GOT3 (cell line): ENCODE measurements at places on chromosomes 5 and 9.

GRCh38 chr9:131467214-131467935 lies 35.3 kb upstream of the POMT1 start:
- no peak for DNase-seq

- no peak for DNase-seq
Measured at GRCh38 chr5:98905857-98906688, 22.7 kb downstream of the CHD1 start.

DNA sequence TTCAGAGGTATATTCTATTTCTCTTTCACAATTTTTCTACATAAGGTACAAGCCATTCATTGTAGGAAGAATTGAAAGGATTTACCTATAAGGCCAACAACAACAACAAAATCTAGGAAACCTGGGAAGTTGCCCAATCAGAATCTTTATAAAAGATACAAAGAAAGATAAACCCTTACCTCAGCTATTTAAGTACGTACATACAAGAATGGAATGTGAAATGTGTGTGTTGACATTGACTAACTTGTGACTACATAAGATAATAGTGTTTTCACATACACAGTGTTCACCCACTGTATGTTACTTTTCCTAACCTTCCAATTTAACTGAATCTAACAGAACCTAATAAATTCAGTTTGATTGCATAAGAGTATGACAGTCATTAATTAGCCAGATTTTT lies 154.1 kb downstream of the ADAMTS6 start:
- DNase-seq: no peak

DNA sequence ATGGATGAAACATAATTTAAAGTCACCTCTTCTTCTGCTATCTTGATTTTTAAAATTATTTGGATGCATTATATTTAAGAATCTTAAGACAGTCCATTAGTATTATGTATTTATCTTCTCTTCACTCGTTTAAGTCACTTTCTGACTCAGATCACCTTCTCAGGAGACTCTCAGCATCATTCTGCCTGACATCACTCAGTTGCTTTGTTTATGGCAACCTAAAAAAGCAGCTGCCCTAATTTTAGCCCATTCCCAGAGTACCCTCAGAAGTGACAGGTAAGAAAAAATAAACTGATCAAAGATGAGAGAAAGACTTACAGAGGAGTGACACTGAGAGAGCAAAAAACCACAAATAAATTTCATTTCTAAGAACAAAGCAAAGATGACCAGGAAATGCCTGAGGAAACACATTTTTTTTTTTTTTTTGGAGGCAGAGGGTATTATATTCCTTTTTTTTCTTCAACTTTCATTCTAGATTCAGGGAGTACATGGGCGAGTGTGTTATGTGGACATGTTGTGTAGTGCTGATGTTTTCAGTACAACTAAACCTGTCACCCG lies 140.5 kb downstream of the MUSK start:
- no peak for DNase-seq

- DNase-seq: no peak
Measured at GRCh38 chr9:117729375-117729774, 25.2 kb downstream of the TLR4 start.

DNA sequence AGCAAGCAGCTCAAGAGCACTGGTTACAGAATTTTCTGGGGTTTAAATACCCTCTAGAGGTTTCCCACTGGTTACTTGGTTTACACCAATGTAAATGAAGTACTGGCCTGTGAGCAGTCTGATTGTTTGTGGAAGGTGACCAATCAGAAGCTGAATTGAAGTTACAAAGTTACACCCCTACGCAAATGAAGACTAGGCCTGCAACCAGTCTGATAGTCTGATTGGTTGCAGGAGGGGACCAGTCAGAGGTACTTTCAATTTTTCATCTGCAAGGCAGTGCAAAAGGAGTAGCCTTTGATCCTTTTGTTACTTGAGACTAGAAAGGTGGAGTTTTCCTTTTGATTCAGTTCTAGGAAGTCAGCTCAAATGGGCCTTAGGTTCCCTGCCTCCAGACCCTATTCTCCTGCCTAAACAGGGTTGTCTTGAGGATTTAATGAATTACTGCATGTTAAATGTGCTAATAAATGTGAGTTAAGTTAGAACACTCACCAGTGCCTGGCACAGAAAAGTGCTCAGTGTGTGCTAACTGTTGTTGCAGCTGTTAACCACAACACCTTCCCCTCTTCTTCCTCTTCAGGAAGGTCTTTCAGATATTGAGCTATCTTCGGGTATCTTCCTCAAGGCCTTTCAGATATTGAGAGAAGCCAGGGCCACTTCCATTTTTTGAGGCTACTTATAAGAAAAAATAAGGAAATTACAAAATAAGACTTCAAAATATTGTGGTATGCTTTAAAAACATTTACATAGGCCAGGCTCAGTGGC lies 32.1 kb upstream of the CLINT1 start:
- DNase-seq: no peak

DNA sequence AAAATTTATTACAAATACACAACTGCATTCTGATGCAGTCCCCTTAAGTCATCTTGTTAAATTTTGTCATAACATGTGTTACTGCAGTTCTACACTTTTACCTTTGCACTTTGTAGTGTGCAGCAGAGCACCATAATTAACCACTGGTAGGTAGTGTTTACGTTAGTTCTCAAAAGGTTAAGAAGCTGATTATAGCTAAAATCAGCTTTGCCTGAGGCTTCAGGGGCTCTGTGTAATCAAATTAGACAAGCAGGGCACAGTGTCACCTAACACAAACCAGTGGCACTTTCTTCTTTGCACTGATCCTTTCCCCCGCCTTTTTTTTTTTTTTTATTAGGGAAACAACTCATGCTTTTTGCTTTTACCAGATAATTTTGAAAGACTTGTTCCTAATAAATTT lies 26.1 kb downstream of the POU5F2 start:
- DNase-seq: no peak

- no peak for DNase-seq
Measured at GRCh38 chr5:117954331-117954730, 1034.0 kb downstream of the DTWD2 start.

GRCh38 chr5:76099286-76099702 lies 16.1 kb downstream of the SV2C start:
- no peak for DNase-seq

GRCh38 chr5:157747766-157748700 lies 4.5 kb downstream of the LSM11 start:
- DNase-seq: no peak

- no peak for DNase-seq
Measured at GRCh38 chr5:167348980-167349379, 942.5 kb upstream of the WWC1 start.

GRCh38 chr5:10556289-10556807 lies 7.5 kb upstream of the ANKRD33B start:
- DNase-seq: no peak

- DNase-seq: no peak
Measured at GRCh38 chr5:123450114-123450513, 26.9 kb upstream of the CEP120 start.

DNA sequence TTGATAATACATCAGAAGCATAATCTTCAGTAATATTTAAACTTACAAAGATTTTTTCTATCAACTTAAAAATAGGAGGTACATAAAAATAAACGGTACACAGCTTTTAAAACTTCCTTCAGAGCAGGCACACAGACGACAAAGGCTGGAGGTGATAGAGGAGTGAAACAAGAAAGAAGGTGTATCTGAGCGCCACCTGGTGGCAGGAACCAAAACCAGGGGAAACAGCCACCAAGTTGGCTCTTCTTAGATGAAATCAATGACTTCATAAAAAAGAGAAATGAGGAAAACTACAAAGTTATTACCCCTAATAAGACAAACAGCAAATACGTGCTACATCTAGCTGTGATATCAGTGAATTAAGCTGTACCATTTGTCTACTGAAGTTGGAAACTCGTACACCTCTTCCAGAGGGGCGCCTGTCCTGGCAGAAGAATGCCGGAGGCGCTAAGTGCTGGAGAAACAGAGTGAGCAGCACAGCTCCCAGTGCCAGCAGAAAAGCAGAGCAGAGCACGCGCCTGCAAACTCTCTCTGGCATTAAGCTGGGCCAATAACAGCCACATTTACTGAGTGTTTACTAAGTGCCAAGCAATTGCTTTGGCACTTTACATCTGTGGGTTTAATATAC lies 85.9 kb downstream of the SETX start:
- no peak for DNase-seq

GRCh38 chr9:83598487-83598886 lies 24.5 kb upstream of the IDNK start:
- no peak for DNase-seq

DNA sequence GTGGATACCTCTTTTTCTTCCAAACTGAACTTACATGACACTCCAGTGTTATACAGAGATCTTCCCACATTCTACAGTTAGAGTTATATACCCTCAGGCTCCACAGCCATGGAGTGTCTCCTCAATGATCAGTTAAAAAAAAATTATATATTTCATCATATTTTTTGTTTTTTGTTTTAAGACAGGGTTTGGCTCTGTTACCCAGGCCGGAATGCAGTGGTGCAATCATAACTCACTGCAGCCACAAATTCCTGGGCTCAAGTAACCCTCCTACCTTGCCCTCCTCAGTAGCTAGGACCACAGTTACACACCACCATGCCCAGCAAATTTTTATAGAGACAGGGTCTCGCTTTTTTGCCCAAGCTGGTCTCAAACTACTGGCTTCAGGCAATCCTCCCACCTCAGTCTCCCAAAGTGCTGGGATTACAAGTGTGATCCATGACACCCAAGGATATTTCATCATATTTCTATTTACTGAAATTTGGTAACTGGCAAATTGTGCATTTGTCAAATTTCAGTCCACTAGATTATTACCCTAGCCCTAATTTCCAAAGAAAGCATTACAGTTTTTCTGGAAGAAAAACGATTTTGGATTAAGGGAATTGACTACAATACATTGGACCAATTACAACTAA lies 18.1 kb upstream of the SCAI start:
- DNase-seq: no peak

- no peak for DNase-seq
Measured at GRCh38 chr5:123808461-123809380, 296.7 kb downstream of the CSNK1G3 start.

DNA sequence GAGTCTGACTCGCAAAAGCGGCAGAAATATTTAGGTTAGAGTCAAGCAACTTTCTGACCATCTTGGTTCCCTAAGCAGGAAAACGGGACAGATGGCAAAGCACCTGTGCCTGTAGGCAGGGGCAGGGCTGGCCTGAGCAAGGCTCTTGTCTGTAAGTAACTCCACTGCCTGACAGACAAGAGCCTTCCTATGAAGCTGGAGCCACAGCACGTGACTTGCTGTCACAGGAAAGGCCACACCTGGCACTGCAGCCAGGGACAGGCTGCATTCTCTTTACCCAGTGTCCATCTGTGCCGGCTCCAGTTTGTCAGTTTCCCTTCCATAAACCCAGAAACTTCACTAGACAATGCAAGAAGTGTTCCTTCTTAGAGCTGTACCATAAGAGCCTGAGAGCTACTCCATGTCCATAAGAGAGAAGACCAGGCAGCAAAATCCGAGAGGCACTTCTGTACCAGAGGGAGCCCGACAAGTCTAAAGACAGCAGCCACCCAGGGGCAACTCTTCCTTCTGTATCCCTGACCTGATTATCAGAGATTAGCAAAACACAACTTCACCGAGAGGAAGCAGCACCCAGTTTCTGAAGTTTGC lies 78.1 kb downstream of the GPR21 start:
- no peak for DNase-seq

GRCh38 chr5:167814828-167815227 lies 476.6 kb upstream of the WWC1 start:
- no peak for DNase-seq
